ENCODE measurements at places on chromosomes 5 and 9.

DNA sequence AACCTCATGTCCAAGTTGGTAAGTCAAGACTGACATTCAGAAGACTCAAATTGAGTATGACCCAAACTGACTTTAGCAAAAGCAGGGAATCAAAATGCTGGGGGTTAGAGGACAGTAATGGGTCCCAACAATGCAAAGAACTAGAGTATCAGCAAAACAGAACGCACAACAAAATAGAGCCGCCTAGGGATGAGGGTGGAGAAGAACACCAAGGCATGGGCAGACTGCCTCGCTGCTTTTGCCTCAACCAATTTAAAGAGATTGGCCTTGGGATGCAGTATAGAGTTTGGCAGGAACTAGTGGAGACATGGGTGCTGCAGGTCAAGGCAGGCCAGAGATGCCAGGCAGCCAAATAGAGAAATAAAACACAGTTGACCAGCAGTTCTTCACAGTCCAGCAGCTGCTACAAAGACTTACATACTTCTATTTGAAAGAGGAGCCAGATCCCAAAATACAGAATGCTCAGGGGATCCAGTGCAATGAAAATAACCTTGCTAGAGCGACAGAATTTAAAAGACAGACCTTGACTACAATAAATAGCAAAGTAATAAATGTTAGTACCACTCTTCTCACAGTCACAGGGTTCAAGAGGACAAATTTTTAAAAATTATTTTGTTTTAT is 83.9 kb upstream of the NIPBL start:
- DNase-seq, result no peak

GRCh38 chr5:151718646-151719045 is 31.9 kb upstream of the SPARC start:
- no peak for DNase-seq

- DNase-seq, result no peak
Observed at GRCh38 chr5:124566875-124567450, 179.5 kb downstream of the ZNF608 start.

GRCh38 chr5:149816661-149817060 is 86.6 kb downstream of the PPARGC1B start:
- no peak for DNase-seq

GRCh38 chr9:14107977-14108376 is 206.0 kb downstream of the NFIB start:
- no peak for DNase-seq

GRCh38 chr9:91693226-91693625 is 256.8 kb downstream of the ROR2 start:
- DNase-seq, result no peak

DNA sequence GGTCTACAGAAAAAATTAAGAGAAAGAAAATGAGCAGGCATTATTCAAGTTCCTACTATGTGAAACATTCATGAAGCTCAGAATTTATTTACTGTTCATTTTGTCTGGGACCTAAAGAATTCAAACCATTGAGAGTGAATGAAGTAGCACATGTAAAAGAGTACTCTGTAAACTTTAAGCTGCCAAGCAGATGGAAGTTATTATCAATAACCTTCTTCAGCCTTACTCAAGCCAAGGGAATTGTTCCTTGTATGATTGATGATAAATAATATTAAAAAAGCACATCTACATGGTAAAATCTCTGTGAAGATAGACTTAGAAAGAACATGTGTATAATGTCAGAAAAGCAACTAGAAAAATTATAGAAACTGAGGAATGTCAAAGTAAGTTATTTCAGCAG is 17.8 kb upstream of the GLIS3 start:
- DNase-seq, result no peak

- DNase-seq, result no peak
Observed at GRCh38 chr9:121153642-121154041, 48.0 kb downstream of the RAB14 start.

- DNase-seq, result no peak
Observed at GRCh38 chr9:35271637-35272036, 109.8 kb downstream of the UNC13B start.

DNA sequence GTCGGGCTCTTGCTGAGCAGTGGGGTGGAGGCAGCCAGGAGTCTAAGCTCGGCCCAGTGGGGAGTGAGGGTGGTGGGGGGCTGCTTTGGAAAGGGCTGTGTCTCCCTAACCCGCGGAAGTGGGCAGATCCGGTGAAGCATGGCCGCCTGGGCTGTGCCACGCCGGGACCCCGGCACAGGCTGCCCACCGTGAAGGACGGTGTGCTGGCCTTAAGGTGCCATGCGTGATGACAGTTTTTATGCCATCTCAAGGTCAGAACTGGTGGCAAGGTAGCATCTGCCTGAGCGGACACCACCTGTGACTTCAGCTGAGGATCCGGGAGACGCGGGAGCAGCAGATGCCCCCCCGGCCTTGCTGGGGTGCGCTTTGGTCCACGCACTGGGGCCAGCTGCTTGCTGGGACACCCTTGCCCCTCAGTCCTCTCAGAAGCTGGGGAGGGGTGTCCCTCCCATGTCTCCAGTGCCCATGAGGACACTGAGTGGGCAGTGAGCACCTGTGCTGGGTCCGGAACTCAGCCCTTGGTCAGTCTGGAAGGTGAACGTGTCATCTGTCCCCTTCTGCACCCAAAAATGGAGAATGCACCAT is 53.9 kb downstream of the AHRR start:
- DNase-seq, result no peak

DNA sequence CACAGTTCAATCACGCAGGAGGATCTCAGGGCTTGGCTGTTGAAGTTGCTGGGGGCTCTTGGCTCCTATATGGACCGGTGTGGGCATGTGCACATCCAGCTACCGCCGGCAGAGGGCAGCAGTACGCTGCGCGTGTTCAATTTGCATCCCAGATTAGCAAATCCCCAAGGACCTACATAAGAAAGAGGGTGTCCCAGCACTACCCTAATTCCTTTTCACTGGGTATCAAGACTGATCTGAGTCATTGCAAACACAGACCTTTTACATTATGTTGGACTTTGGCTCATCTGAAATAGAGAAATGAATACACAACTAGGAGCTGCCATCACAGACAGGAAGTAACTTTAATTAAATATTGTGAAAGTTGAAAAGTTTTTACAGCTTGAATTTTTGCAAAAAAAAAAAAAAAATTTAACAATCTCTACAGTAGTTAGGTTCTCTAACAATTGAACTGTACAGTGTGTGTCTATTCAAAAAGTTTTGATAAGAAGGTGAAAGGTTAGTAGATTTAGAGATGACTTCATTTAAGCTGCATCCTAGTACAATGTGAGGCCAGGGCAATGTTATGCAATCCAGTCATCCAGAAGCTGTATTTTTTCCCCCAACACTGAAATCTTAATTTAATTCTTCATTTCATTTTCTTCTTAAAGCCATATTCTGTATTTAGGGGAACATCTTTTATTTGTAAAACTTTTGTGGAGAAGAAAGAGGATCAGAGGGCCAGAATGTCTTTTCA is 404.0 kb downstream of the EBF1 start:
- DNase-seq, result peak; percentile 43

DNA sequence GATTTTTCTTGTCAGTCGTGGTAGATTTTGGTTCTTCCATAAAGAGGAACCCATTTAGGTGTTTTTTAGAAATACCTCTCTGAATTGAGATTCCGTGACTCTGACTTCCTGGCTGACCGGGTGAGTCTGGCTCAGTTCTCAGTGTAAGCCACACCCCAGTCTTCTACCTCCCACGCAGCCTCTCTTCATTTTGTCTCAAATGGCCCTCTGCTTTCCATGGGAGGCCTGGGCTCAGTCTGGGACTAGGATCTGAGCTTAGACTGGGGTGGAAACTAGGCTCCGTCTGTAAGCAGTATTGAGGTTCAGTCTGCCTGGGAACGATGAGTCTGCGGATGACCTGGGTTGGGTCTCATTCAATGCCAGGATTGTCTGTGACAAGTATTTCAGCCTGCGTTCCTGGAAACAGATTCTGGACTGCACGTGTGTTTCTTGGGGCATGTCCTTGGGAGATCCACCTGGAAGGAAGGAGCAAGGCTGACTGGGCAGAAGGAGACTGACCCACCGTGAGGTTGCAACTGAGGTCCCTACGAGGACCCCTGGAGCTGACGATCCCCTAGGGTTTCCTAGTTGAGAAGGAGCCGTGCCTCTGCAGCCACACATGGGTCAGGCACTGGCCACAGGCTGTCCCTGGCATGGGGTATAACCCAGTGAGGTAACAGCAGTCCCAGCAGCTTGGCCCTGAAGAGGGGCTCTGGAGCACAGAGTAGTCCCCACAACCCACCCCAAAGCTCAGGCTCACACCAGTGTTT is 12.4 kb upstream of the CRB2 start:
- DNase-seq, result no peak

DNA sequence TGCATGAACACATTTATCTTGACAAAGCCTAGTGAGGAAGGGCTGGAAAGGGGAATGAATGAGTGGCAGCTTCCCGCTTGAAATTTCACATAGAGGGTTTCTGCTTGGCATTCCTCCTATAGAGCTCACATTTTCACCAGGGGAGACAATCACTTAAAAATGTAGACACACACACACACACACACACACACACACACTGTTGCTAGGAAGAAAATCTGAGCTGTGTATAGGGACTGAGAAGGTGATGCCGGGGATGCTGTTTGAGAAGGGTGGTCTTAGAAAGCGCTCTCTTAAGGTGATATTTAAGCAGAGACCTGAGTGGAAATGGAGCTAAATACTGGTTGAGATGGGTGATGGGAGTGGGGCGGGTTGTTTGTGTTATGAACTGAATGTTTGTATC is 70.4 kb downstream of the LRRC70 start:
- DNase-seq, result no peak

DNA sequence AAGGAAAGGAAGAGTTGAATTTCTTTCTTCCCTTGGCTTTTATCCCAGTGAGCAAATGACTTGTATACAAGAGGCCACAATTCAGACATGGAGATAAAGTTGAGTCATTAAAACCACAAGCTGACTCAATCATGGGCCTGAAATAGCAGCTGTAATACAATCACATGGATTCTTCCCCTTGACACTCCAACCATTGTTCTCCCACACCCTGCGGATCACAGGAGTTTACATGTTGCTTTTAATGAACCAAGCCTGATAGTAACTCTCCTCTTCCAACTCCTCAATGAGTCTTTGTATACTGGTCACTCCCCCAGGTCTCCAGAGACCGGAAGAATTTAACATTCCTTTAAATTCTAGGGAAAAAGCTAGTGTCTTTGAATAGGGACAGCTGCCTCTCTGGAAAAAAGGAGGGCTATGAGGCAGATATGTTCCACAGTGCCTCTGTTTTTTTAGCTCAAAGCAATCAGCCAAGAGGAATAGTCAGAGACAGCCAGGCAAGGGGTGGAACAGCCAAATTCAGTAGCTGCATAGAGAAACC is 32.4 kb downstream of the PCDHGC5 start:
- no peak for DNase-seq

DNA sequence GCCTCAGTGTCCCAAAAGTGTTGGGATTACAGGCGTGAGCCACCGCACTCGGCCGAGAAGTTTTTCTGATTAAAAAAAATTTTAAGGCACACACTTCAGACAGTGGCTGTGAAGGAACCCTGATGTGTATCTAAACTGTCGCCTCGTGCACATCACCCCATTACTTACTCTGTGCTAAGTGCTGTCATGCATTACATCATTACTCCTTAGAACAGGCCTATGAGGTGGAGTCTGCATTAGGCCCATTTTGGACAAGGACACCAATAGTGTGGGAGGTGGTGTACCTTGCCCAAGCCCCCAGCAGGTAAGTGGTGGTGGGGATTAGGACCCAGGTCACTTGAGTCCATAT is 3.8 kb upstream of the CDHR2 start:
- DNase-seq, result no peak

DNA sequence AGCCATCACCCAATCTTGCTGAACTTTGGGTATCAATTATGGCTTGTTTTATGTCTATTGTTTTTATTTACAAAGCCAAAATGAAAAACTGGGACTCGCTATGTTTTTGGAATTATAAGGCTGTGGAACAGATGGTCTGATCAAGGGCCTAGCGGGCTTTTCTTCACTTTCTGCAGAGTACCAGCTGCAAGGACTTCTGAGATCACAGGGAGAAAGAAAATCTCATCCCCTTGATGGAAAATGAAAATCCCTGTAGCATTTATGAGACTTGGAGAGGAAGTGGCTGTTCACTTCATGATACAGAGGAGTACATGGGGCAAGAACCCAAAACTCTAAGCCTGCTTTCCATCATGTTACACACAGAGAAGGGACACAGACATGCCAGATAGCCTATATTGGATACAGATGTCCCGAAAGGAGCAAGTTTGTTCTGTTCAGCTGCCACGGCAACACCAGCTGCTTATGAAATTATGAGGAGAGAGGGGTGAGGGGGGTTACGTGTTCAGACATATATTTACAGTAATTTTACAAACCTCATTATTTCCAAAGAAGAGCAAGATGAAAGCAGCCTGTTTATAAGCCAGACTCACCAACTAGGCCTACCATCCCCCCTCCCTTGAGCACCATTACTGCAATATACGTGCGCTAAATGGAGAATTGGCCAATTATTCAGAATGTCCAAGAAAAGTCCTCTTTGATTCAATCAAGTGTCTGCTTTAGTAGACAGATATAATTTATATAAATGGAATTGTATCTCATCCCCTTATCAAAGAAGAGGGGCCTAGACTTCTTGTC is 220.0 kb downstream of the MARCHF11 start:
- no peak for DNase-seq

DNA sequence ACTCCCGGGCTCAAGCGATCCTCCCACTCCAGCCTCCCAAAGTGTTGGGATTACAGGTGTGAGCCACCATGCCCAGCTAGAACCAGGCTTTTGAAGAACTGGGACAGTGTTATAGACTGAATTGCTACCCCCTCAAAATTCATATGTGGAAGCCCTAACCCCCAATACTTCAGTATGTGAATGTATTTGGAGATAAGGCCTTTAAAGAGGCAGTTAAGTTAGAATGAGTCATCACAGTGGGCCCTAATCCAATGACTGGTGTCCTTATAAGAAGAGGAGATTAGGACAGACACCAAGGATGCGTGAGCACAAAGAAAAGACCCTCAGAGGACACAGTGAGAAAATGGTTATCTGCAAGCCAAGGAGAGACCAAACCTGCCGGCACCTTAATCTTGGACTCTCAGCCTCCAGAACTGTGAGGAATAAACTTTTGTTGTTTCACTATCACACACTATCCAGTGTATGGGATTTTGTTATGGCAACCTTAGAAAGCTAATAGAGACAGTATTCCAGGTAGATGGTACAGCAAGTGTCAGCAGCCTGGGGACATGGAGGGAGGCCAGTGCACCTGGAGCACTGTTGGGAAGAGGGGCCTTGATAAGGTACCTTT is 31.4 kb upstream of the ERGIC1 start:
- no peak for DNase-seq
